ENCODE measurements at places on chromosomes 12 and 14. TPM values are rescaled to one million over a fixed set of nuclear protein-coding genes. Genes with fewer than 3 reads are reported as not detected.

DNA sequence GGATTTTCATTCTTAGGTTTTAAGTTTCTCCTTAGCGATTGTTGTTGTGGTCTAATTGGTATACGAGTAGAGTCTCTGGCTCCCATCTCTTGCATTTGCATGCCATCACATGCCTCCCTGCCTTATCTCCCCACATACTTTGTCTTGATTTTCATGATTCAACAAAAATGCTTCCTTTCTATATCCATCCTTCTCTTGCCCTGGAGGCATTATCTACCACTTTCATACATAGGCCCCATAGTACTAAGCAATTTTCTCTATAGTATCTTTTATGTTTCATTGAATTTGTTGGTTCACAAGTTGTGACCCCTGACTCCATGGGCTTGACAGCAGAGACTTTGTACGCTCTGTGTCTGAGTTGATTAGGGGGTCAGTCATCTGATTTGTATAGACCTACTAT, 226.1 kb downstream of the ACSS3 start:
- DNase-seq: no peak
- H3K4me1 ChIP-seq: no peaks in the 10 kb centered on the region
- H3K36me3 ChIP-seq: no peaks in the 10 kb centered on the region

- H3K36me3 ChIP-seq: no peaks in the 10 kb centered on the region
- H3K4me1 ChIP-seq: peaks cover 15% of the 10 kb centered on the region
- H3K27ac ChIP-seq: peak overlapping the region; percentile 46
- H3K4me3 ChIP-seq: peak overlapping the region; percentile 71
- peaks cover 9% of the 10 kb centered on the region for H3K27me3 ChIP-seq
- DNase-seq: no peak
Observed at GRCh38 chr14:101121508-101122139, 218.1 kb upstream of the RTL1 start.

DNA sequence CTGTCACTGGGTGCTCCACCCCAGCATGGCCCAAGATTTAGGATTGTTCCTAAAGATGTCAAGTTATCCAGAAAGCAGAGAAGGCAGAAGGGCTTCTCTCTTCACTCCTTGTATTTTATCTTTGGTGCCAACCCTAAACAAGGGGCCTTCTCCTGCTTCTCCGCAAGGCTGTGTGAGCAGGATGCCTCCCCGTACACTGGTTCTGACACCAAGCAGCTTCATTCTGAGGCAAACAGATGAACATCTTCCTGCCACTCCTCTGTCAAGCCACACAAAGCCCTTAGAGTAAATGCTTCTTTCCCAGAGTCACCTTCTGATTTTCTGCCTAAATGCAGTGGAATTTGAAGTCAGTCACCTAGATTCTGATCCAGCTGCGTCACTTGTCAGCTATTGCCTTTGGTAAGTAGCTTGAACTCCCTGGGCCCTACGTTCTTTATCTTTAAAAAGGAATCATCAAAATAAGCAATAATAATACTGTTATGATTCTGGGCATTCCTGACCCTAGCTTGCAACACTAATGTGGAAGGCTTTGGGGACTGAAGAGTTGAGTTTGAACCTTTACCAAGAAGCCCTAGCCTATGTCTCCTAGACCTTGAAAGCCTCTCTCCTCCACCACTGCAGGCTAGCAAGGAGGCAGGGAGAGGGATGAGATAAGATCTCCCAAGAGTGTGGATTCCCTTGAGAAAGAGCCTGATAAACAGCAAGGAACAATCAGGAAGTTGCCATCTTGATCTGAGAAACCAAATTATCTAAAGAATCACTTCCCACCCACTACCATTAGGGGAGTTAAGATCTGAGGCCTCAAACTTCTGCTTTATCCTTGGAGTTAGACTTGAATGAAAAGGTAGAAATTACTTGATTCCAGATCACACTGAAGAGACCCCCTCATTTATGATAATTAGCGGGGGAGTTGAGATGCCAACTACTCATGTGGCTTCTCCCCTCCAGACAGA, 5.7 kb downstream of the KRT73 start:
- DNase-seq: peak; percentile 16
- H3K36me3 ChIP-seq: no peaks in the 10 kb centered on the region
- H3K27me3 ChIP-seq: peaks cover 1% of the 10 kb centered on the region
- H3K4me1 ChIP-seq: peaks cover 36% of the 10 kb centered on the region

GRCh38 chr14:102591372-102591943, 991 bp upstream of the RCOR1 start:
- peaks cover 2% of the 10 kb centered on the region for H3K36me3 ChIP-seq
- no peak for DNase-seq
- H3K4me1 ChIP-seq: peaks cover 17% of the 10 kb centered on the region
- peak overlapping the region; percentile 96 for H3K4me3 ChIP-seq

GRCh38 chr14:75096959-75097358, 27.5 kb downstream of the ZC2HC1C start:
- peaks cover 32% of the 10 kb centered on the region for H3K36me3 ChIP-seq
- no peaks in the 10 kb centered on the region for H3K27me3 ChIP-seq
- H3K4me3 ChIP-seq: no peak overlapping the region
- no peak for DNase-seq
- no peak overlapping the region for H3K27ac ChIP-seq

DNA sequence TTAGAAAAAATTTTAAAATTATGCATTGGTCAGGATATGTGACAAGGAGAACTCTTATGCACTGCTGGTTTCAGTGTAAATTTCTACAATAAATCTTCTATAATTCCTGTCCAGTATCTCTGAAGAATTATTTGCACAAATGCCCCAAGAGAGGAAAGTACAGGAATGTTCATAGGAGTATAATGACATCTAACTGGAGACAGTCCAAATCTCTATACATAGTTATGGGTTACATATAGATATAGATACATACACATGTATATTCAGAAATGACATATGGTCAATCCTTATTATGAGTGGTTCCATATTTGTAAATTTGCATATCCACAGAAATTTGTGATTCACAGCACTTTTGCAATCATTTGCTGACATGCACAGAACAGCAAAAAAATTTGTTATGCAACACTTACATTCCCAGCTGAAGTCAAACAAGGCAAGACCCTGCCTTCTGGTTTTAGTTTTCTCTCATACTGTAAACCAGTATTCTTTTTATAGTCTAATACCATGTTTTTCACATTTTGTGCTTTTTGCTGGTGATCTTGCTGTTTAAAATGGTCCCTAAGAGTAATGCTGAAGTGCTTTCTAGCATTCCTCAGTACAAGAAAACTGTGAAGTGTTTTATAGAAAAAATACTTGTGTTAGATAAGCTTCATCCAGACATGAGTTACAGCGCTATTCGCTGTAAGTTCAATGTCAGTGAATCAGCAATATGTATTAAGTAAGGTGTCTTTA, 103.8 kb downstream of the SLC16A7 start:
- no peaks in the 10 kb centered on the region for H3K4me1 ChIP-seq
- no peak for DNase-seq
- H3K27me3 ChIP-seq: no peaks in the 10 kb centered on the region
- no peak overlapping the region for H3K4me3 ChIP-seq

DNA sequence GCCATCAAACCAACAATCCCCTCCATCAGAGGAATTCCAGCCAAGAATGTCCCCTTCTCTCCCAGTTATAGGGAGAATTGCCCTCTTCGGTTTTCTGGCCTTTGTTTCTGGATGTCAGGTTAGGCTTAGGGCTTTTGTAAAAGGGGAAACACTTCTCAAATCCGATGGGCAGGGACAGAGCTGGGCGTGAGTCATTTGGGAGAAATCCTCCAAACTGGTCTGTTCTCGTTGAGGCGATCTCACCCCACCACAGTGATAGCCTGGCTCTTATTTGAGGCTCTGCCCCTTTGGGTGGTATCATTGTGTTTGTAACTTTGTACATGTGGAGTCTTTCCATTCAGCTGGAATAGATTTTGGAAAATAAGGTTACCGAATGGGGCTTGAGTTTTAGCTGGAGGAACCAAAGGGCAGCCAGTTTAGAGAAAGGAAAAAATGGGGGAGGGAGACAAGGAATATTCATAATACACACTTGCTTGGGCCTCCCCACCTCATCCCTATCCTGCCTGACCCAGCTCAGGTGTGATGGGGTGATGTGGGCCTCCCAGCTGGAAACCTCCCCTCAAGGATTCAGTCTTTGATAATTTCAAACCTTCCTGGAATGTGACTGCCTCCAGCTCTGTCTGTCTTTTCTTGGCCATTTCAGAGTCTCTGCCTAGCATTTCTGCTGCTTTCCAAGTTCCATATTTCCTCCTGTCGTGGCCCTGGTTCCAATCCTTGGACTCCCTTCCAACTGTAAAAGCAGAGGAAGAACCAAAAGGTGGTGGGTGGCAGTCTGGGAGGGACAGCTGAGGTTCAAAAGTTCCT, 7.5 kb downstream of the HOXC4 start:
- DNase-seq: no peak
- peaks cover 91% of the 10 kb centered on the region for H3K27me3 ChIP-seq
- no peak overlapping the region for H3K4me3 ChIP-seq
- H3K27ac ChIP-seq: no peak overlapping the region
- no peaks in the 10 kb centered on the region for H3K4me1 ChIP-seq

The RPL10L gene
- total RNA-seq: not detected

The TBC1D30 gene
- 0.17 TPM for total RNA-seq

The C1S gene
- total RNA-seq: 1.3 TPM

The SERPINA3 gene
- not detected for total RNA-seq

Data from activated naive CD8-positive, alpha-beta T cell treated with anti-CD3 and anti-CD28 coated beads, Interleukin-2, amount 10 ng/mL, durations not matched to agents 7 days and 5 days (primary cell).